Mucosa of gallbladder (tissue), 1 donor: ENCODE measurements at places on chromosomes 12 and 14. TPM values are rescaled to one million over a fixed set of nuclear protein-coding genes. Genes with fewer than 3 reads are reported as not detected.

Gene DLK1
- total RNA-seq, result 7.0 TPM

Gene GPR137C
- 0.86 TPM for total RNA-seq

Gene ACSS3
- 24.4 TPM for total RNA-seq

Gene PLEKHG7
- 0.29 TPM for total RNA-seq

Gene PRH2
- not detected for total RNA-seq

Gene DTD2
- 16.6 TPM for total RNA-seq

Gene SYNDIG1L
- total RNA-seq, result 0.26 TPM

Gene HHIPL1
- 5.3 TPM for total RNA-seq

Gene SRSF5
- 343 TPM for total RNA-seq

Gene ANG
- 110 TPM for total RNA-seq
